ENCODE measurements at places on chromosomes 5 and 9.

DNA sequence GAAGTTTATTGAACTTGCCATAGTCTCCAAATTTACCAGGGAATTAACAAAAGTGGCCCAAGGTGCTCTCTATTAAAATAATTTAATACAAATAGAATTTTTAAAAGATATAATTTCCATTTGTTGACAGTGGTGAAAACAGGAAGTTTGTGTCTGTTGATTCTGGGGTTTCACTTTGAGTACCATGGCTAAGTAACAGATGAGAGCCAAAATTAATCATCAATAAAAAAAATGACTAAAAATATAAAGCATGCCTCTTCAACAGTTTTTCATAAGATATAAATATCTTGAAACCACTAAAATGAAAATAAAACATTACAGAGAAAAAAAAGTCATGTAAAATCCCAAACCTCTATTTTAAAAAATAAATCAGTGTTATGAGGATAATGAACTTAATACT lies 49.8 kb downstream of the SGCD start:
- no peak for DNase-seq

- DNase-seq, result no peak
Measured at GRCh38 chr5:117286813-117287212, 712.2 kb upstream of the SEMA6A start.

- DNase-seq, result no peak
Measured at GRCh38 chr5:158943057-158943456, 156.7 kb downstream of the EBF1 start.

GRCh38 chr5:148641735-148642134 lies 12.6 kb downstream of the HTR4 start:
- DNase-seq, result no peak

- DNase-seq, result no peak
Measured at GRCh38 chr9:36011379-36011778, 25.3 kb upstream of the RECK start.

DNA sequence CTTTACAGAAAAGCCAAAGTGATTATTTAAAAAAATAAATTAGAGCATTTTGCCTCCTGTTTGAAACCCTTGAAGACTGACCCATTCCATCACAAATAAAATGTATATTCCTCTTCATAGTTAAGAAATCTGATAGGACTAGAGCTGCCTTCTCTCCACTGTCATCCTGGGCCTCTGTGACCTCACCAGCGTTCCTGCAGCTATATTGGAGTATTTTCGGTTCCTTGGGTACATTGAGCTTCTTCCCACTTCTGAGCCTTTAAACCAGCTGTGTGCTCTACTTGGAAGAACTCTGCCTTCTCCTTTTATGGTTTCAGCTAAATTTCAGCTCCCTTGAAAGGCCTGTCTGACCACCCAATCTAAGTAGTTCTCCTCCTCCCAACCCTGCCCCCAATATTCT lies 99.1 kb upstream of the ABCA1 start:
- DNase-seq, result no peak

DNA sequence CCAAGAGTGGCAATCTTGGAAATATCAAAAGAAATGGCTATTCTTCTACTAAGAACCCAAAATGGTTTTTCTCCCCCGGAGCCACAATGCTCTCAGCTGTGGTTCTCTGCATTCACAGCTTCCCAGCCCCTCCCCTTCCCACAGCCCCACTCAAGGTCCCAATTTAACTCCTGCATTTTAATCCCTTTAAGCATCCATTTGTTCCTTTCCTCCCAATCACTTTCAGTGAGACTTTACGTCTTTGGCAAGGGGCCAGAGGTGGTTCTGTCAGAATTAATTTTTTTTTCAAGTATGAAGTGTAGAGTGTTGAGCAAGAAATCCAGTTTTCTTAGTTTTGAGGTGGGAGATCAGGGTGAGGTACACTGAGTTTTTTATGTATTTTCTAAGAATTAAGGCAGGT lies 256.9 kb downstream of the GLIS3 start:
- DNase-seq, result no peak

- no peak for DNase-seq
Measured at GRCh38 chr5:135689506-135689905, 110.7 kb upstream of the CXCL14 start.

GRCh38 chr5:114858665-114859437 lies 310.9 kb downstream of the TRIM36 start:
- DNase-seq, result no peak

- DNase-seq, result no peak
Measured at GRCh38 chr9:82492274-82492673, 503.7 kb downstream of the SPATA31D1 start.

GRCh38 chr9:136283291-136284235 lies 20.3 kb downstream of the CCDC187 start:
- peak; percentile 71 for DNase-seq

GRCh38 chr9:107620801-107621200 lies 131.2 kb upstream of the KLF4 start:
- no peak for DNase-seq

- DNase-seq, result no peak
Measured at GRCh38 chr9:86771420-86771819, 175.9 kb downstream of the GAS1 start.

GRCh38 chr5:53487436-53487835 lies 7.0 kb downstream of the FST start:
- DNase-seq, result no peak

DNA sequence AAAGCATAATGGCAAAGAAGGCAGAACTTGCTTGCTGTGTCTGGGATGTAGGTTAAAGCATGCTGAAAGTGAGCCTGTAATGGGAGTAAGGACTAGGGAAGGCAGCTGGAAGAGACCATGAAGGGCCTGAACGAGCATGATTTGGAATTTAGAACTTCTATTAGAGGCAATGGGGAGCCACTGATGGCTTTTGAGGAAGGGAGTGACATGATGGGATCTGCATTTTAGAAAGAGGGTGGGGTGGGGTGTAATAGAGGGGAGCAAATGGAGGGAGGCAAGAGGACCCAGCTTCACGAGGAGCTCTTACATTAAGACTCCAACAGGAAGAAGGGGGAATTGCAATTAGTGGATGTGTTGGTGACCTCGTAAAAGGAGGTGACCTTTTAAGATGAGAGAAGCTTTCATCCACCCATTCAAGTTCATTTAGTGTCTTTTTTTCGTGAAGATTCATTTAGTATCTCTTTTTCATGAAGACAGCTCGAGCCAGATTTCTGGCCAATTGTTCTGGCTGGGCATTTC lies 13.6 kb upstream of the GABRP start:
- DNase-seq, result no peak

All from CD4-positive, alpha-beta T cell treated with Interleukin-2 at 100 ng/mL for 4 hours (primary cell).